ENCODE measurements at places on chromosomes 12 and 14. TPM values are rescaled to one million over a fixed set of nuclear protein-coding genes. Genes with fewer than 3 reads are reported as not detected.

The ASCL1 gene
- not detected for total RNA-seq

The FBRSL1 gene
- total RNA-seq, result 1.1 TPM

The CSRP2 gene
- total RNA-seq, result 3.0 TPM

The NABP2 gene
- 33.2 TPM for total RNA-seq

The KRT6C gene
- not detected for total RNA-seq

The INHBE gene
- not detected for total RNA-seq

The TAS2R13 gene
- 0.92 TPM for total RNA-seq

The CLEC2A gene
- not detected for total RNA-seq

The PPP1R36 gene
- 0.87 TPM for total RNA-seq

The ESPL1 gene
- 7.8 TPM for total RNA-seq

The ACSS3 gene
- total RNA-seq, result 33.6 TPM

The RBP5 gene
- not detected for total RNA-seq

The ENDOU gene
- 0.40 TPM for total RNA-seq

The EML5 gene
- under 0.01 TPM for total RNA-seq

The RAP1B gene
- total RNA-seq, result 295 TPM

The NYNRIN gene
- 6.5 TPM for total RNA-seq

The AQP6 gene
- total RNA-seq, result 0.13 TPM

The COX8C gene
- total RNA-seq, result not detected

The KSR2 gene
- not detected for total RNA-seq
